ENCODE measurements at places on chromosomes 2 and 18.

DNA sequence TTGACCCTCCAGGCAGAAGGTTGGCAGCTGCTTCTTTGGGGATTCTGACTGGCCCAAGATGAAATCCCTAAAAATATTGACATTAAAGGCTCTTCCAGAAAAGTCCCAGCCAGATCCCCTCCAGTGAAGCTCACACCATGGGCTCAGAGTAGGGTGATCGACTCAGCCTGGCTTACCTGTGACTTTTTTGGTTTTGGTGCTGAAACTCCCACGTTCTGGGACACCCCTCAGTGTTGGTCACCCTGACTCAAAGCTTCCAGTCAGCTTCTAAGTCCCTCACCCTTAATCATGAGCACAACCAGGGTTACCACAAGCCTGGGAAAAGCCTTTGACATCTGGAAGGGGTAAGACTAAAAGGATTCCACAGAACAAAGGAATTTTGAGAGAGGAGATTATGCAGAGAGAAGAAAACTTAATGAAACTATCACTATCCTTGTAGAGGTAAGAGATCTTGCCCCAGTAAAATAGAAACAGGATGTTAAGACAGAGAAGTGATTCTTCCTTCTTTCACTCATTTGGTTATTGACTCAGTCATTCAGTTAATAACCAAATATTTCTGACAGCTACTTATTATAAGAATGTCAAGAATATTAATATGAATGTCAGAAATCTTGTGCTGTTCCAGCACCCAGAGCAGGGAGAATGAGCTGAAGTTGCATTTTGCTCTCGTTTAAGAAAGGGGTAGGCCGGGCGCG, 66.8 kb upstream of the SEC11C start:
- no peak for DNase-seq

- no peak for DNase-seq
Measured at GRCh38 chr18:11268153-11268552, 118.8 kb upstream of the PIEZO2 start.

DNA sequence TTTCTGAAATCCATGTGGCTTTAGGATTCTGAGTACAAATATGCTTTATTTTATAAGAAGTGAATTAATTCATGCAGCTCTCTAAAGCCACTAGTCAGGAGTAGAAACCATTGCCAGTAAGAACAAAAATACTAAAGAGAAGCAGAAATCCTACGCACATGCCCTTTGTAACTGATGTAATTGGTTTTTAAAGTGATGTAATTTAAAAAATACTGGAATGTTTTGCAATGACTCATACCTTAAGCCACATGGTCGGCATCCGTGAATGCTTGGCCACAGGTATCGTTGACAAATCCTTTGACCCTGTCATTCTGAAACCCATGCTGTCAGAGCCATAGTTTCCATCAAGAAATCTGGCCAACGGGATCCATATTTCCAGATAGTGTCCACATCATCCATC, 213.3 kb downstream of the ACKR3 start:
- DNase-seq: no peak

DNA sequence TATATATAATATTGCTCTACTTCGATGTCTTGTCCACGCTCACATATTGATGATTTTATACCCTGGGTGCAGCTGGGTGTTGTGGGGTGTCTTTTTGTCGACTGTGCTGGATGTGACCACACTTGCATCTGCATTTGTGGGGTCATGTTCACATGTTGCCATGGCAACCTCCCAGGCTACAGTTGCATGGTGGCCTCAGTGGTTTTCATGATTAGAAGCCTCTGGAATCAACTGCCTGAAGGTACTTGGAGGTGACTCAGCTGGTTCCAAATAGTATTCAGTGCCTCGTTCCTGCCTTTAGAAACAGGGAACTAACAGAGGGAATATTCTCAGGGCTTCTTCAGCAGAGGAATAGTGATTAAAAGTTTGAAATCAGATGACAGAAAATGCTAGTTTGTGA, 166.3 kb upstream of the NYAP2 start:
- no peak for DNase-seq

DNA sequence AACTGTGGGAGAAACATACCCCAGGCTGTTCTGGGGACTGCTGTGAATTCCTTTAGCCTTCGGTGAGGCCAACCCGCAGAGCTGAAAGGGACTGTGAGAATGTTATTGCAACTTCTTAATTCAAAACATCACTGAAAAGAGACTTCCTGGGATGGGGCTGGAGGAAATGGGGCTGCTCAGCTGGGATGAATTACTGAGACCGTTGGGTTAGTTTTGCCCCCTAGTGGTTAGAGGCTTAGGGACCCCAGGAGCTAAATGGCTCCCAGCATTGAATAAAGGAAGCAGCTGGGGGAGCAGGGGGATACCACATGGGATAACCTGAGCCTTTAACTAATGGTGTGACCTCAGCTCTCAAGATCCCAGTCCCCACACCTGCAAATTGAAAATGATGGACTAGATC, 941.1 kb upstream of the FANCL start:
- no peak for DNase-seq

Measured in activated T-helper 1 cell treated with anti-CD3 and anti-CD28 coated beads, Interleukin-2, amount 50 U/mL, for 16 hours (primary cell).